ENCODE measurements at places on chromosomes 3 and 15. TPM values are rescaled to one million over a fixed set of nuclear protein-coding genes. Genes with fewer than 3 reads are reported as not detected.
A peak's percentile ranks its signal among the peaks of the same experiment; 100 is the strongest.

Gene ST8SIA2
- not detected for total RNA-seq

GRCh38 chr3:72060447-72061034 lies 275.6 kb upstream of the PROK2 start:
- H3K36me3 ChIP-seq = no peaks in the 10 kb centered on the region
- H3K27me3 ChIP-seq = no peaks in the 10 kb centered on the region
- H3K27ac ChIP-seq = no peak overlapping the region
- DNase-seq = no peak
- H3K4me1 ChIP-seq = no peaks in the 10 kb centered on the region

GRCh38 chr3:13028010-13028821 lies 45.0 kb downstream of the IQSEC1 start:
- H3K4me1 ChIP-seq = peaks cover 8% of the 10 kb centered on the region
- no peaks in the 10 kb centered on the region for H3K36me3 ChIP-seq
- no peak for DNase-seq
- H3K27ac ChIP-seq = no peak overlapping the region

Gene PIERCE2
- total RNA-seq = 3.1 TPM

DNA sequence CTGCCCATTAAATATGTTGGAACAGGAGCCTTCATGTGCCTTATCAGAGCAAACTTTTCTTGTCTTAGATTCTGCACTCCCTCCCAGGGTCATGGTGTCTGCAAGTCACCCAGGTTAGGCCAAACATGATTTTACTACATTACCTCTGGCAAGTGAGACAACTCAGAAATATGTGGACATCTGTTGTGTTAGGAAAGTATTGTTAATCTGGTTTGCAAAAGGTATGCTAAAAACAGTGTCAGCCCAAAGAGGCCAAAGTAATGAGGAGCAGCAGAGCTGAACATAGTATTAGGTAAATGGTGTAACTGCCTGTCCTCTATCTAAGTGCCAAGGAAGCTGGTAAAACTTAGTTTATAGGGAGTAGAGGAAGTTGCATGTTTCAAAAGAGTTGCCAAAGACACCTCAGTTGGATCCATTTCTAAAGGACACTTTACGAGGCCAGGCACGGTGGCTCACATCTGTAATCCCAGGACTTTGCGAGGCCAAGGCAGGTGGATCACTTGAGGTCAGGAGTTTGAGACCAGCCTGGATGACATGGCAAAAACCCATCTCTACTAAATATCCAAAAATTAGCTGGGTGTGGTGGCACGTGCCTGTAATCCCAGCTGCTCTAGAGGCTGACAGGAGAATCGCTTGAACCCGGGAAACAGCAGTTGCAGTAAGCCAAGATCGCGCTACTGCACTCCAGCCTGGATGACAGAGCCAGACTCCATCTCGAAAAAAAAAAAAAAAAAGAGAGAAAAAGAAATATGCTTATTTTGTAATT lies 22.5 kb upstream of the PPIB start:
- no peak for DNase-seq
- H3K4me3 ChIP-seq = no peak overlapping the region
- H3K27me3 ChIP-seq = no peaks in the 10 kb centered on the region
- H3K36me3 ChIP-seq = peaks cover 2% of the 10 kb centered on the region

Gene DUOX1
- total RNA-seq = not detected

DNA sequence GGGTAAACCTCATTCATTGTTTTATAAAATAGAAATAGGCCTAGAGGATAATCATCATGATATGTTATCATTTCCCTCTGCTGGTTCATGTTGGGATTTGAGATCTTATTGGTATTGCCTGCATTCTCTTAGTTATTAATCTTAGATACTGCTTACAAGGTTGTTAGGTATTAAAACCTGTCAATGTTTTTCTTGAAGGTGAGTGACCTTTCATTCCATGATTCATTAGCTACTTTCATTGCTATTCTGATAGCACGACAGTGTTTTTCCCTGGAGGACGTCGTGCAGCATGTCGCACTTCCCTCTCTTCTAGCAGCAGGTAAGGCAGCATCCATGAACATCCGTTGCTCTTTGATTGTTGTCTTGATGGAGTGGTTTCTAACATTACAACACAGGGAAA lies 17.1 kb downstream of the P2RY12 start:
- no peaks in the 10 kb centered on the region for H3K27me3 ChIP-seq
- peaks cover 4% of the 10 kb centered on the region for H3K4me1 ChIP-seq
- DNase-seq = no peak
- no peaks in the 10 kb centered on the region for H3K36me3 ChIP-seq
- H3K27ac ChIP-seq = no peak overlapping the region

- H3K4me1 ChIP-seq = peaks cover 10% of the 10 kb centered on the region
- H3K27me3 ChIP-seq = no peaks in the 10 kb centered on the region
- DNase-seq = peak; percentile 55
- H3K36me3 ChIP-seq = no peaks in the 10 kb centered on the region
These were observed 7.1 kb downstream of the TJP1 start for GRCh38 chr15:29815000-29815710.

DNA sequence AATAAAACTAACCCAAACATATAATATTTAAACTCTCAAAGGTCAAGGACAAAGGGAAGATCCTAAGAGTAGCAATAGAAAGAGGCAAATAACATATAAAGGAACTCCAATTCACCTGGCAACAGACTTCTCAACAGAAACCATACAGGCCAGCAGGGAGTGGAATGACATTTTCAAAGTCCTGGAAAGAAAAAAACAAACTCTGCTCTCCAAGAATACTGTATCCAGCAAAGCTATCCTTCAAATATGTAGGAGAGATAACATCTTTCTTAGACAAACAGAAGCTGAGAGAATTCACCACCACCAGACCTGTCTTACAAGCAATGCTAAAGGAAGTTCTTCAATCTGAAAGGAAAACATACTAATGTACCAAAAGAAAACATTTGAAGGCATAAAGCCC lies 51.5 kb upstream of the TMEM158 start:
- H3K36me3 ChIP-seq = no peaks in the 10 kb centered on the region
- no peaks in the 10 kb centered on the region for H3K4me1 ChIP-seq
- no peak overlapping the region for H3K4me3 ChIP-seq
- DNase-seq = no peak

Gene CHRNA7
- total RNA-seq = 0.26 TPM

Gene KBTBD13
- total RNA-seq = not detected

Gene TMEM212
- total RNA-seq = not detected

Gene ANKRD34C
- total RNA-seq = not detected

DNA sequence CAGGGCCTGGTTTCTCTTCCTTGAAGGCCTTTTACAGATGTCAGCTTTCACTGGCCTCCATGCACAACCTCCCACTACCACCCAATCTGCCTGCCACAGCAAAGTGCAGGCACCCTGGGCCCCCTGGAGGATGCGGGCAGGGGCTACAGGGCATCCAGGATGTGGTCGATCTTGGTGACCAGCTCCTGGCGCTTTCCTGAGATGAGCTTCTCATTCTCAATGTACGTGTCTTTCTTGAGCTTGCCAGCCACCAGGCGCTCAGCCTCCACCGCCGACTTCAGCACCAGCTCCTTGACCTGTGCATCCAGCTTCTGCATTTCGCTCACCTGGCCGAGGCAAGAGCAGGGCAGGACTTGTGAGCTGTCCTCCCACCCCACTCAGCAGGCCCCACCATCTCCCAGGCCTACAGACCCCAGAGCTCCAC lies 30.3 kb downstream of the RPN1 start:
- DNase-seq = peak; percentile 8
- H3K36me3 ChIP-seq = peaks cover 33% of the 10 kb centered on the region
- H3K4me1 ChIP-seq = peaks cover 17% of the 10 kb centered on the region
- H3K27ac ChIP-seq = peak overlapping the region; percentile 35
- no peak overlapping the region for H3K4me3 ChIP-seq
- H3K27me3 ChIP-seq = no peaks in the 10 kb centered on the region

Gene CHRFAM7A
- total RNA-seq = 0.26 TPM

DNA sequence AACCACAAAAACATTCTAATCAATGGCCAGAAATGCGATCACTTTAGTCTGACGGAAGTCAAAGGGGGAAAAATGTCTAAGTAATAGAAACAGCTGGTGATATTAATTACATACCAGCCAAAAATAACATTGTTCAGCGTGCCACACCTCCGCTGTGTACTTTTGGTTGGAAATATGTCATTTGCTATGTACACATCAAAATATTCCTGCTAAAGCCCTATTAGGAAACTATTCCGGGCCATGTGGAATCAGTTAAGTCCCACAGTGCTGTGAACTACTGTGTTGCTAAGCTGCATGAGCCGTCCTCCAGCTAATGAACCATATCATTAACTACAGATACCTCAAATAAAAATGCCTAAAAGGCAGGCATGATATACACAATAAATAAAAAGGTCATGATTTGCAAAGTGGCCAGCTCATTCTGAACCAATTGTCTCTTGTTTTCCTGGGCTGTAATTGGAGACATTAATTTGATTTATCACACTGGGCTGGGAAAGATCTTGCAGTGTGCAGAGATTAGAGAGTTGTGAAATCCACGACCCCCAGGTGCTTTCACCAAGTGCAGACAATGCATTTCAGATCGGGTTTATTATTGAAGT lies 200.5 kb upstream of the LRTM1 start:
- no peaks in the 10 kb centered on the region for H3K36me3 ChIP-seq
- H3K4me3 ChIP-seq = no peak overlapping the region
- no peak overlapping the region for H3K27ac ChIP-seq
- no peaks in the 10 kb centered on the region for H3K4me1 ChIP-seq
- peak; percentile 84 for DNase-seq

Gene ALDH1A2
- 7.7 TPM for total RNA-seq

Gene ADIPOQ
- total RNA-seq = not detected

Gene GOLGA6L9
- 1.5 TPM for total RNA-seq

GRCh38 chr3:58588030-58588614 lies 10.9 kb upstream of the FAM107A start:
- H3K36me3 ChIP-seq = no peaks in the 10 kb centered on the region
- no peak overlapping the region for H3K4me3 ChIP-seq
- H3K27me3 ChIP-seq = peaks cover 27% of the 10 kb centered on the region
- no peak overlapping the region for H3K27ac ChIP-seq
- H3K4me1 ChIP-seq = peaks cover 5% of the 10 kb centered on the region

DNA sequence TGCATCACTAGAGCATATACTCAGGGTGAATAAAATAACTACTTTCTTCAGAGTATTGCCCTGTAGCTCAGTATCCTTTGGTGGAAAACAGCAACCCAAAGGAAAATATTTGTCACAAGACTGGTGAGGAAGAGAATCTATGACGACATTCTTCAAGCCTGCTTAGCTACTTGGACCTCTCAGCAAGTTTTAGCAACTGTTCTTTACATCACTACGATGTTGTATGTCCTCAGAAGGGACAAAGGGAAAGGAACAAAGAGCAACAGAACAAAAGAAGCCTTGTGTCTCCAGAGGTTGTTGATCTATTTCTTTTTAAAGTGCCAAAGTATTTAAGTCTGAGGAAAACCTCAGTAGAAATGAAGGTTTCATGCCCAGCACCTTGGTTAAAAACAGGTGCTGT lies 746.7 kb downstream of the NAALADL2 start:
- no peak for DNase-seq
- H3K4me3 ChIP-seq = no peak overlapping the region
- H3K27me3 ChIP-seq = no peaks in the 10 kb centered on the region
- no peaks in the 10 kb centered on the region for H3K4me1 ChIP-seq
- no peaks in the 10 kb centered on the region for H3K36me3 ChIP-seq

GRCh38 chr3:144085964-144086363 lies 114.3 kb downstream of the DIPK2A start:
- peak; percentile 4 for DNase-seq
- H3K4me1 ChIP-seq = no peaks in the 10 kb centered on the region
- H3K27ac ChIP-seq = no peak overlapping the region

DNA sequence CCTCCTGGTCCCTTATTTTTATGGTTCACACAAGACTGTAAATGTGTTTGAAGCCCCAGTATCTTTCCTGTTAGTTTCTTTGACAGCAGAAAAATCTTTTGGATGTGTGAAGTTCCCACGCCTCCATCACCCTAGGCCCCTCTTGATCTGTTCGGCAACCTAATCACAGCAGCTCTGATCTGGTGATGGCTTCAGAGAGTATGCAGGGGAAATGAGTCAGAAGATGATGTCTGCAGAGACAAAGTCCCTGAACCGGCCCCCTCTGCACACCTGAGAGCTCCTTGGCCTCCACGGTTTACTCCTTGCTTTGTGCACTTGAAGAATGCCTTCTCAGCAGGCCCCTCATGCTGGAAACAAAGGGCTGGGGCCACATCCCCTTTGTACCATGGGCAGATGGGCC lies 63.5 kb downstream of the CLDN11 start:
- no peak overlapping the region for H3K4me3 ChIP-seq
- H3K4me1 ChIP-seq = peaks cover 1% of the 10 kb centered on the region
- DNase-seq = no peak
- H3K27me3 ChIP-seq = no peaks in the 10 kb centered on the region
- H3K27ac ChIP-seq = no peak overlapping the region

GRCh38 chr15:66264859-66265513 lies 11.4 kb upstream of the MEGF11 start:
- peaks cover 16% of the 10 kb centered on the region for H3K27me3 ChIP-seq
- no peaks in the 10 kb centered on the region for H3K36me3 ChIP-seq
- no peak overlapping the region for H3K4me3 ChIP-seq
- H3K4me1 ChIP-seq = no peaks in the 10 kb centered on the region
- H3K27ac ChIP-seq = no peak overlapping the region

DNA sequence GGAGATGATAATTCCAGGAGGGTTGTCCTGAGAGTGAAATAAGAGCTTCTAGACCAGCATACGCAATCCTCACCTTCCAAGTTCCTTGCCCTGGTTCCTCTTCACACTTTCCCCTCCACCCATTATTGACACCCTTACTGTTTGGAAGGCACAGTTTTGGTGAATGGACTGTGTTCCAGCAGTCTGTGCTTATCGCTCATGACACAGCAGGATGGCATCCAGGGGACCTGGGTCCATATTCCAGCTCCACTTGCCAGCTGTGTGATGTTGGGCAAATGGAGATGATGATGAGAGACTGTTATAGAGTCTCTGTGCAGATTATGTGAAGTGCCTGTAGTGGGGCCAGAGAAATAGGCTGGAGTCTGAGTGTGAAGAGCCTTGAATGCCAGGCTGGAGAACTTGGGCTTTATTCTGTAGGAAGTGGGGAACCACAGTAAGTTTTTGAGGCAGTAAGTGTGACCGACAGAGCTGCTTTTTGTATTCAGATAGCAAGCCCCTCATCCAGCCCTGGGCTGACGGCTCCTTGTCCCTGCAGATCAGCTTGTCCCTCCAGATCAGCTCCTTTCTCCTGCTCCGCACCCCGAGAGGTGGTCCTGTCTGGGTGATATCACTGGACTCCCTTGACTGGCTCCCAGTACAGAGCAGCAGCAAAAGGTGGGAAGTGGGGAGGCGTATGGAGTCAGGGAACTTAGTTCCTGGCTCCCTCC lies 8.1 kb downstream of the KBTBD13 start:
- H3K36me3 ChIP-seq = no peaks in the 10 kb centered on the region
- DNase-seq = no peak
- no peaks in the 10 kb centered on the region for H3K27me3 ChIP-seq
- no peak overlapping the region for H3K4me3 ChIP-seq
- H3K4me1 ChIP-seq = peaks cover 24% of the 10 kb centered on the region

- no peaks in the 10 kb centered on the region for H3K4me1 ChIP-seq
- no peaks in the 10 kb centered on the region for H3K27me3 ChIP-seq
- no peak overlapping the region for H3K4me3 ChIP-seq
- no peak overlapping the region for H3K27ac ChIP-seq
- DNase-seq = no peak
- H3K36me3 ChIP-seq = no peaks in the 10 kb centered on the region
These were observed 377.6 kb downstream of the PTPRG start for GRCh38 chr3:61938878-61939549.

Gene BFSP2
- total RNA-seq = not detected

- DNase-seq = no peak
- H3K27me3 ChIP-seq = peaks cover 10% of the 10 kb centered on the region
- H3K4me3 ChIP-seq = no peak overlapping the region
- no peaks in the 10 kb centered on the region for H3K36me3 ChIP-seq
These were observed 38.8 kb upstream of the LINGO1 start for GRCh38 chr15:77671362-77672056.
